ENCODE measurements at places on chromosomes 12 and 14.

DNA sequence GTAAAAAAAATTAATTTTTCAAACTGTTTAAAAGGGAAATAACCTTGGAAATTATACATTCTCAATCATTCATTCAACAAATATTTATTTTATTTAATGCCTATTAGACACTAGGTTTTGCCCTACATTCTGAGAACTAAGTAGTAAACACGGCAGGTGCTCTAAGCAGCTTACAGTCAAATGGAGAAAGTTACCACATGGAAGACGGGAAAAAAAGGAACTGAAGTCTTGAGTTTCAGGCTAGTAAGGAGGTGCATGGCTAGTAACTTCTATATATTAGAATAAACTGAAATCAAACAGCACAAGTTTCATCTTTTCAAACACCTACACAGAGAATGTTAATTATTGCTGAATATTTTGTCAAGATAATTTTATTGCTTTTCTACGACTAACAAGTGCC lies 52.9 kb downstream of the C12orf42 start:
- DNase-seq, result no peak

GRCh38 chr12:1731019-1731687 lies 40.3 kb downstream of the ADIPOR2 start:
- DNase-seq, result no peak

- no peak for DNase-seq
Measured at GRCh38 chr14:62604524-62604923, 440.7 kb downstream of the KCNH5 start.

- DNase-seq, result no peak
Measured at GRCh38 chr14:74655599-74656395, 43.8 kb upstream of the LTBP2 start.

DNA sequence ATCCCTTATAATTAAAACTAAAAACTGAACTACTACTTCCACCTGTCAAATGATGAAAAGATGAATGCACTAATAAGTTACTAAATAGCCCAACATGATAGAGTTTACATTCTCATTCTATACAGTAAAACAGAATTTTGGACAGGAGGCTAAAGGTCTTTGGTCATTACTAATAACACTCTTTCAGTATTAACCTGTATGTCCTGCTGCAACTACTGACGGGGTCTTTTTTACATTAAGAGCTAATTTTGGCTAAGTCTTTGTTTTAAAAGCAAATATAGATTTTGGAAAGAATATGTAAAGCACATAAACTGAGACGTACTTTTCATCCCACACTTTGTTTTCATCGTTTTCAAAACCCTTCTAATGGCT lies 175.4 kb upstream of the CDKN3 start:
- no peak for DNase-seq

- DNase-seq, result no peak
Measured at GRCh38 chr12:94405413-94406116, 54.1 kb downstream of the CEP83 start.

GRCh38 chr12:132407451-132407961 lies 78.1 kb upstream of the GALNT9 start:
- no peak for DNase-seq

DNA sequence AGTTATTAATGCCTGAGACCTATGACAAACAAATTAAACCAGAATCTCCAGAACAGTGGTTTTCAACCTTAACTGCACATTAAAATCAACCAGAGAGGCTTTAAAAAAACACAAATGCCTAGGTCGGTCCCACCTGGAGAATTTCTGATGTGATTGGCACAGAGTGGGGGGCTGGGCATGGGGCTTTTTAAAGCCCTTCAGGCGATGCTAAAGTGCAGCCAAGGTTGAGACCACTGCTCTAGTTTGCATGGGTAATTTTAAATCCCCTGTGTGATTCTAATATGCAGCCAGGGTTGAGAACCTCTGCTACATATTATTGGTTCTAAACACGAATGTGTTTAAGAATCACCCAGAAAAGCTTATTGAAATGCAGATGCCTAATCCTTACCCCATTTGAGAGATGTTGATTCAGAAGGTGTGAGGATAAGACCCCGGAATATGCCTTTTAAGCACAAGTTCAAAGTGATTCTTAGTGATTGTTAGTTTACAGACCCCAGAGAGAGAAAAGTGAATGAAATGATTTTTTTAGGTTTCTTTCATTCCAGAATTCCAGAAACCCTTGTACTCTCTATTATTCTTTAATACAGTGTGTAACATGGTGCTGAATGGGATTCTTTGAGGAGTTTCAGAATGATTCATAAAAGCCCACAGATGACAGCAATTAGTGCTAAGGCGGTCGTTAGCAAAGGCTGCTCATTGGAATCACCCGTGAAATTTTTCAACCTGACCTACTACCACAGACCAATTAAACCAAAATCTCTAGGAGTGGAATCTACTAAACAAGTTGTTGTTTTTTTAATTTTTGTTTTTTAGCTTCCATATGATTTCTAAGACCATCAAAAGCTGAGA lies 44.9 kb downstream of the LIN7A start:
- no peak for DNase-seq

DNA sequence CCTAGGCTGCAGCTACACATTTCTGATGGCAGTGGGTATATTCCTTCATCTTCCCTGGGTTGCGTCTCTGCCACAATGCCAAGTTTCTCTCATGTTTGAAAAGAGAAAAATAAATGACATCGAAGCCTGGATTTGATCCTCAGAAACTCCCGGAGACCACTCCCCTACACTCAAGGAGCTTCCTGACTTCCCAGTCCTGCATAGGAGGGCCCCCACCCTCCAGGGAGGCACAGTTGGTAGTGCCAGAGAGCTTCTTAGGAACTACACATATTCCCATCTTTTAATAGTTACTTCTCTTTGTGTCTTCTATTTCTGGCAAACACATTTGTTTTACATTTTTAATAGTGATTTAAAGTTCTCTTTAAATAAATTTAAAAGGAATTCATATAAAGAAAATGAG lies 30.7 kb downstream of the AP5M1 start:
- DNase-seq, result no peak

GRCh38 chr14:62206456-62206855 lies 444.2 kb downstream of the SNAPC1 start:
- no peak for DNase-seq

GRCh38 chr14:94177806-94178205 lies 3.7 kb downstream of the PPP4R4 start:
- no peak for DNase-seq

GRCh38 chr12:93001407-93001806 lies 72.3 kb upstream of the EEA1 start:
- DNase-seq, result no peak

- DNase-seq, result no peak
Measured at GRCh38 chr12:100862676-100863075, 68.1 kb downstream of the ANO4 start.

DNA sequence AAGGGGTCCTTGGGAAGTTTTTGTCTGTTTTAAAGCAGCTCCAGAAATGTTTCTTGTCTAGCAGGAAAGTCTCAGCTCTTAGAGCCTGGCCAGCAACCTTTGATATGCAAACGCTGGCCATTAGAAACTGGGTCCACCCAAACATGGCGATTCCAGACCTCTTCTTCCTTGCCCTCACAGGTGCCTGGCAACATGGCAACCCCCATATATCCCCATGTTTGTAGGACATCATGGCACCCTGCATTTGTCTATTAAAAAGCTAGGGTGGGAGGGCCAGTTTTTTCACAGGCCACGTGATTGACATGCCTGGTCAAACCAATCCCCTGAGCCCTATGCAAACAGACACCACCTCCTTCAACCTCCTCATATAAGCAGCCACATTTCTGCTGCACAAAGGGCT lies 848.7 kb upstream of the FOXG1 start:
- DNase-seq, result no peak

- no peak for DNase-seq
Measured at GRCh38 chr14:51750542-51750941, 98.8 kb downstream of the FRMD6 start.

DNA sequence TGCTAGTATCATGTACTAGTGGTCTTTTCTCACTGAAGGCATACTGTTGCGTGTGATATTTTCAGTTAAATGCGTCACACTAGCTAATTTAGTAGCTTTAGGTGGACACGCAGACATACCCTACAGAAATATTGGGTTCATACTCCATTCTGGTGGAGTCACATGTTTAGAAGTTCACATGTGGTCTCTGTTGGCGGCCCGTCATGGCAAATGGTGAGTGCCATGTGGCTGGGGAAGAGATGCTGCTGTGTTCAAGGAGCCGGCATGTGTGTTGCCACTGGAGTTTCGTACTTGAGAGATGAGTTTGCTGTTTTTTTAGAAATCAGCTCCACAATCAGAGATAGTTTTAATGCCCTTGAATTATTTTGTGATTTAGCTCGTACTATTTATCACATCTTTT lies 454.6 kb downstream of the PCNX1 start:
- DNase-seq, result no peak

GRCh38 chr12:50633955-50634354 lies 129.2 kb downstream of the DIP2B start:
- DNase-seq, result no peak

DNA sequence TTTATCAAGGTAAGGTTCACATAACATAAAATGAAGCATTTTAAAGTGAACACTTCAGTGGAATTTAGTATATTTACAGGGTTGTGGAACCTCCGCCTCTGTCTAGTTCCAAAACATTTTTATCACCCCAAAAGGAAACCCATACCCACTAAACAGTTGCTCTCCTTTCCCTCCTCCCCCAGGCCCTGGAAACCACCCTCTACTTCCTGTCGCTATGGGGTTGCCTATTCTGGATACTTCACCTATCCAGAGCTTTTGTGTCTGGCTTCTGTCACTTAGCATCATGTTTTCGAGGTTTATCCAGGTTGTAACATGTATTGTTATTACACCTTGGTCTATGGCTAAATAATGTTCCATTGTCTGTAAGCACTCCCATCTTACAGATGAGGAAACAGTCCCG lies 27.7 kb upstream of the ZFP36L1 start:
- DNase-seq, result no peak

GRCh38 chr12:131796754-131797587 lies 31.2 kb upstream of the MMP17 start:
- no peak for DNase-seq

- DNase-seq, result no peak
Measured at GRCh38 chr14:70622111-70622712, 19.5 kb upstream of the TTC9 start.

DNA sequence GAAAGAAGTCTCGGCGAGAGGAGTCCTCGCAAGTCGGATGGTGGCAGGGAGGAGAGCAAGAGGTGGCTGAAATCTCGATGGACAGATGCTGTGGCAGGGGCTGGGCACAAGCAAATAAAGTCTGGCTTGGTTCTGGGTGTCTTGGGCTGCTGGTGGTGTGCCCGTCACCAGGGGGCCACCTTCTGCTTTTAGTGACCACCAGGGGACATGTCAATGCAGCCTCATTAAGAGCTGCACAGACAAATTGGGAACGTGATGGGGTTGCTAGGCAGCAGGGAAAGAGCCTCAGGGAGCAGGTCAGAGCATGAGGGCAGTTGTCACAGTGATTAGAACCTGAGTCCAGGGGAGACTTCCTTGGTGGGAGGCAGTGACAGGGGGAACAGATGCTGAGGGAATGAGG lies 44.0 kb downstream of the LRRC74A start:
- DNase-seq, result no peak

- no peak for DNase-seq
Measured at GRCh38 chr12:132548430-132549058, 58.6 kb downstream of the FBRSL1 start.

- DNase-seq, result no peak
Measured at GRCh38 chr12:62934799-62935674, at the start of gene PPM1H. TSS of gene PPM1H (minus strand) at chr12:62935150. CDS start at chr12:62934736, 414 bp downstream.

DNA sequence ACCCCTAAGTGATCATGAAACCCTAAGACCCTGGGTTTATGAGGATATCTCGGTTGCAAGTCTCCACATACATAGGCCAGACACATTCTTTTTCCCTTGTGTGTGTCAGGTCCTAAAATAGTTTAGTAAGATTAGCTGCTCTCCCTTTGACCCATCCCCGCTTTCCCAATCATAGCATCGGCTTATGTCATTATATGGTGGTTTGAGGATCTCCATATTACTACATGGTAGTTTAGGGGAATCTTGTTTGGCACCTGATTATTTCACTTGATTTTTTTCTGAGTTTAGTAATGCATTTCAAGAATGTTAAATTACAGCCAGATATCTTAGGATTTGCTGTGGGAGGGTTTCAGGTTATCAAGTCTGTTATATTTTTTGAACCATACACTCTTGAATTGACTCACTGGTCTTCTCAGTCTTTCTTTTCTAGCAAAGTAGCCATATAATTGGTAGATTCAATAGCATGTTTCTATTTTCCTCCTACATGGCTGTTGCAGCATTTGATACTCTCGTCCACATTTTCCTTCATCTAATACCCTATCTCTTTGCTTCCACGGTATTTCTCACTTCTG lies 68.3 kb upstream of the TRHDE start:
- DNase-seq, result no peak

GRCh38 chr14:53599221-53599945 lies 357.2 kb downstream of the BMP4 start:
- no peak for DNase-seq

DNA sequence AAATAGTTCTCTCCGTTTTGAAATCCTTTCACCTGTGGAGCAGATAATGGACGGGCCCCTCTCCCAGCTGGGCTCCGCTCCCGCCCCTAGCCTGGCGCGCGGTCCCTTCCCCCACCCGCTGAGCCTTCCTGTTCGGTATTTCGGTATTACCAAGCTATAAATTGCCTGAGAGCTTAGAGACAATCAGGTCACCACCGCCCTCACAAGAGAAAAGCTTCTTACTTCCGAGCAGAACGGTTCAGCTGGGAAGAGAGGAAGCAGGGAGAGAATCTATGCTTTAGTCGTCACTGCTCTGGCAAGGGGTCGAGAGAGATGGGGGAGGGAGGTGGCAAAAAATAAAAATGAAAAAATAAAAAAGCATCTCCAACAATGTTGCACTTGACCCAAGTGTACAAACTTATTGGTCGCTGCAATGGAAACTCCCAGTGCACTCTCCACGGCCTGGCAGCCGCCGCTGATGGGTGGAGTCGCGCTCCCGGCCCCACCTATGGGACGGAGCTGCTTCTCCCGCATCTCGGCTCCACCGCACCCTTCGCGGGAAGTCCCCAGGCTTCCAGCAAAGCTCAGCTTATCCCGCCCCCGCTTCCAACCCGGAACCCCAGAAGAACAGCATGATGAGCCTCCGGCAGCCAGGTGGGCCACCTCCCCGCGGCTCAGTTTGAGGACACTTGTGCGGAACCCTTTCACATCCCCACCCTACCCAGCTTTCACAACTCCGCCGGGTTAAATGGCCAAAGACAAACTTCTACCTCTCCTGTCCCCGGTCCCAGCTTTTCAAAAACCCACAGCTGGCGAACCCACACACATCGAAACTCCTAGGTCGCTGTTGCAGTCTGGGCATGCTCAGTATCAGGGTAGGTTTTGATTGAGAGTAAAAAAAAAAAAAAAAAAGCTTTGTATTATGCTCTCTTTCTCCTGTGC lies 832 bp upstream of the SYT1 start:
- DNase-seq, result no peak

- DNase-seq, result no peak
Measured at GRCh38 chr12:78994168-78994791, 129.7 kb downstream of the SYT1 start.

- no peak for DNase-seq
Measured at GRCh38 chr12:11718768-11719253, 69.3 kb downstream of the ETV6 start.
